PC-3 (cell line): ENCODE measurements at places on chromosomes 4 and X.

DNA sequence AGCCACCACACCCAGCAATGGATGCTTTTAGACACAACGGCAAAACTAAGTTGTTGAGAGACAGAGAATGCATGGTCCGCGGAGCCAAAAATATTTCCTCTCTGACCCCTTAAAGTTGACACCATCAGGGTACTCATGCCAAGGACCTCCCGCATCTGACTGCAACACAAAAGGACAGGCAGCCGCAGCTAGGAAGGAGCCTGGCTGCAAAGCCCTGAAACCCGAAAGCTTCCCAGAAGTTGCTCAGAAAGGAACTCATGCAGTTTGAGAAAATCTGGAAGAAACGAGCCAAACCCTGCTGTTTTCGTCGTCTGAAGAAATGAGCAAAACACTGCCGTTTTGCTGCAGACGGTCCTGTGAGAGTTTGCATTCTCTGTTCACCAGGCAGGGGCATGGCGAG is 16.5 kb downstream of the DHRSX start:
- DNase-seq = no peak

DNA sequence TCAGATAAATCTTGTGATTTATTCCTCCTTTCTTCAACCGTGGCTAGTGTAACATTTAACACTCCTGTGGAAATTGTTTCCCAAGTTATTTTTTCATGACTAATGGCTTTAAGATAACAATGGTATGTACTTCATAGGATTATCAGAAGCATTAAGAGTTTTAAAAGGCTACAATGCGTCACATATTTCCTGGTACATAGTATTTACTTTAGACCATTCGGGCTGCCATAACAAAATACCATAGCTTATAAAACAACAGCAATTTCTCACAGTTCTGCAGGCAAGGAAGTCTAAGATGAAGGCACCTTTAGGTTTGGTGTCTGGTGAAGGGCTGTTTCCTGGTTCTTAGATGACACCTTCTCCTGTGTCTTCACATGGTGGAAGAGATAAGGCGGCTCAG is 158.6 kb downstream of the PAPSS1 start:
- DNase-seq = no peak

DNA sequence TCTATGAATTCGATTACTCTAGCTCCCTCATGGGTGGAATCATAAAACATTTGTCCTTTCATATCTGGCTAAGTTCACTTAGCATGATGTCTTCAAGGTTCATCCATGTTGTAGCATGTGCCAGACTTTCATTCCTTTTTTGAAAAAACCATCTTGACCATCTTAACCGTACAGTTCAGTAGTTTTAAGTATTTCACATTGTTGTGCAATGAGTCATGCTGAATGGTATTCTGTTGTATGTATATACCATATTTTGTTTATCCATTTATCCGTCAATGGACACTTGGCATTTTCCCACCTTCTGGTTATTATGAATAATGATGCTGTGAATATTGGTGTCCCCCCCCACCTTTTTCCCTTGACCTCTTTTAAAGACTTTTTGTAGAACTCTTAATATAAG is 72.4 kb upstream of the TLR2 start:
- DNase-seq = peak; percentile 57

DNA sequence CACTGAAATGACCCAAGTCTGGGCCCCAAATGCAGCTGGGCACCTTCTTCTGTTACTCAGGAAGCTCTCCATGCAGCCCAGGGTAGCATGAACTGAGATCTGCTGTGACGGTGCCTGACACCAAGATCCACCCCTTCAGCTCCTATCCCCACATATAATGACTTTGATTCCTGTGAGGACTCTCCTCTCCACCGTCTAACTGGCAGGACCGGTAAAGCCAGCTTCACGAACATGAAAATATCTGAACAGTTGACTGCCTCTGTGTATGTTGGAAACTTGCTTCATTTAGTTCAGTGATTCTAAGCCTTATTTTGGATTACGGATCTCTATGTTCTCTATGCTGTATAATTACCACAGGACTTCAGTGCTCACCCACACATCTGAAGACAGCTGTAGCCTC is 115.5 kb upstream of the TMEM150C start:
- peak; percentile 50 for DNase-seq

DNA sequence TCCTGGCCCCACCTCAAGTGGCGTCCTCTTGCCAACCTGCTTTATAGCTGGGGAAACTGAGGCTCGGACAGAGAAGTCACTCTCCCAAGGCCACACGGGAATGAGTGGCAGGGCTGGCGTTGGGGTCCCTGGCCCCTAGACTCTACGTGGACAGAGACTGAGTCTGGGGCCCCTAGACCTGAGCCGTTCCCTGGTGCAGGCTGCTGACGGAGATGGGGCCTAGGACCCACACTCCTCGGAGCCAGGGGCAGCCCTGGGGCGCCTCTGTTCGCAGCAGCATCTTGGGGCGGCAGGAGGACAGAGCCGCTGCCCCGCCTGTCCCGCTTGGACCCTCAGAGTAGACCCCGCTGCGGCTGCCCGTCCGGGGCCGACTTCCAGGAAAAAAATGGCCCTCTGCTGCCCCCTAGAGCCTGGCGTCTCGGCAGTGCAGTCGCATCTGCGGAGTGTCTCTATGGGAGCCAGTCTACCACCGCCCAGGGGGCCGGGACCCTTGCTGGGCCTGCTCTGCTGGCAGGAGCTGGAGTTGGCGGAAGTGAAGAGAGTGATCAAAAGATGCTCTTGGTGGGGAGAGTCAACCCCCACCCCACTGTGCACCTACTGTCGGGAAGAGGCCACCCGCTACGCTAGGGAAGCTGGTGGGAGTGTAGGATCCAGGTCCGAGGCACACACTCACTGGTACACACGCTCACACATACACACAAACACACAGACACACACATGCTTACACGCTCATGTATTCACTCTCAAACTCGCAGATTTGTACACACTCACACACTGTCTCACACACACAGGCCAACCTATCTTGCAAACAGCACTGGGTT is 220.1 kb downstream of the AFAP1 start:
- peak; percentile 54 for DNase-seq

DNA sequence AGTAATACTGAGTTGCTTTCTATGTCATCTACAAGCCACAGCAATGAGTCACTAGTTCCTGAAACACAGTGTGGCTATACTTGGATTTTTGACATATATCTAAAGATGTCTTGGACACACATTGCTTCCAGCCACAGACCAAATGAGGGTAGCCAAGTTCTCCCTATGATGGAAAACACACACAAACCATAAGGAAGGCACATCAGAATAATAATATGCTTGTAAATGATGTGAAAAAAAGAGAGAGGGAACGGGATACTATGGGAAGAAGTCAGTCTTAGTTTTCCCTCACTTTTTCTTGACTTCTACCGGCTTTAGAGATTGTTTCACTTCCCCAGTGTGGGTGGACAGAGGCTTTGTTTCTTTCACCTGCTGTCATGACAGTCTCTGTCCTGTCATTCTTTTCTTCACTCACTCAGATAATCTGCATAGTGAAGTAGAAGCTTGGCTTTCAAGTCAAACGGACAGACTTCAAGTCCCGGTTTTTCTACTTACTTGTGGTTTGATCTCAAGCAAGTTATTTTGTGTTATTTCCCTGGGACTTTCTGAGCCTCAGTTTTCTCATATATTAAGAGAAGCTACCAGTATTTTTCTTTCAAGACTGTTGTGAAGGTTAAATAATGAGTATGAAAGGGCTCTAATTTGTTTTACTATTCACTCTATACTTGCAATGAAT is 34.7 kb downstream of the P2RY10 start:
- DNase-seq = peak; percentile 28

DNA sequence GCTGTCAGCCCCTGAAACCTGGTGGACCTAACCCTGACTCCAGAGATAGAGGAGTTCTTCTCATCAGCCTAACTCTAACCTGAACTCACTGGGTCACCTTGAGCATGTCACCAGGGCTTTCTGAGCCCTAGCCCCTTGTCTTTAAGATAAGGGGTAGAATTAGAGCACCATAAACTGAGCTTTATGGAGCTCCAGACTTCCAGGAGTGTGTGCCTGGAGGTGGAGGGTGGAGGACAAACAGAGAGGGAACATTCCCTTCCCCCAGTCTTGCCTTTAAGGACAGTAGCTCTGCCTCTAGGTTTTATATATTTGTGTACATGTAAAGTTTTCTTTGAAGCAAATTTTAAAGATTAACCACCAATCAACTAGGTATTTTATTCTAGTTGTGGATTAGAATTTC is 83.9 kb upstream of the PACRGL start:
- DNase-seq = no peak

- peak; percentile 75 for DNase-seq
Measured at GRCh38 chr4:3436798-3437581, 4.8 kb upstream of the HGFAC start.

GRCh38 chr4:146742416-146742815 is 103.7 kb downstream of the POU4F2 start:
- DNase-seq = no peak

DNA sequence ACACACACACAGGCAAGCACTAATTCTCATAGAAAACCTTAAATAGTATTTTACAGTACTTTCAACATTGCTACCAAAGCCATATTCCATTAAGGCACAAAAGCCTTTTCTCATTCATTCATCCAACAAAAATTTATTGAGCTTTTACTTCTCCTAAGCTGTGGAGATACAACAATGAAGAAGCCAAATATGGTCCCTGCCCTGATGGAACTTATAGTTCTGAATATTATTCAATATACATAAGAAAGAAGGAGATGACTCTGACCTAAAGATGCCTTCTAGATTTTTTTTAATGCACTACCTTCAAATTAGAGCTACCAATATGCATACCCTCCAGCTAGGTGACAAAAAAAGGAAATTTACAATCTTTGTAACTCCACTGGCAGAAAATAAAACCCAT is 90.0 kb upstream of the WDR44 start:
- DNase-seq = no peak

- DNase-seq = peak; percentile 63
Measured at GRCh38 chr4:98627531-98628257, 30.7 kb downstream of the TSPAN5 start.

DNA sequence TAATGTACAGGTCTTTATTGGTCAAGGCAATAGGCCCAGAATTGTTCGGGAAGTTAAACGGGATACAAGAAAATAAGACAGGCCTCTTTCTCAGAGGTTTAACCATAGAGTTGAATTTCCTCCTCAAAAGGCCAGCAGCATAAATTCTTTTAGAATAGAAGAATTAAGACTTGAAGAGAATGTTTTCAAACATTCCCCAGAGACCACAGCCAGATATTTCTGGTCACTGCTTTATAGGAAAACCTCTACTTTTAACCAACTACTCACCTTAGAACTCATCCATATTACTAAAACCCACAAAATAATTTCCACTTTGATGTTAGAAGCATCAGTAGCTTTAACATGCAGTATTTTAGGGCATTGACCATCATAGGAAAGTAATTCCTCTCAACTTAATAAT is 317.9 kb downstream of the RAB28 start:
- no peak for DNase-seq

DNA sequence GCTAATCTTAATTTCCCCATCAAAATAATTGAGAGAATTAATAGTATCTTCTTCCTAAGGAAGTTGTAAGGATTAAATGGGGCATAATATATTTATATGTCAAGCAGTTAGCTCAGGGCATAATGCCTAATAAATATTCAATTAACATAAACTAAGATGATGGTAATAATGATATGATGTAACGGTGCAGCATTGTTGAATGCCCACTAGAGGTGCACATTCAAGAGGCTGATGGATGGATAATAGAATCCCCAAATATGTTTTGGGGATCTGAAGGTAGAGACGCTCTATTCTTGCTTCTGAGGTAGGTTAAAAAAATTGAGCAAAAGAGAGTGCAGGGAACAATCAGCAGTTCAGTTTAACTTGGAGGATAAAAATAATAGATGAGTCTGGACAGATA is 37.1 kb downstream of the ATOH1 start:
- DNase-seq = no peak

GRCh38 chr4:107008115-107008514 is 28.0 kb downstream of the DKK2 start:
- DNase-seq = no peak

GRCh38 chr4:4762909-4763821 is 96.3 kb upstream of the MSX1 start:
- DNase-seq = peak; percentile 73

GRCh38 chr4:36966756-36967460 is 277.6 kb upstream of the NWD2 start:
- DNase-seq = no peak

DNA sequence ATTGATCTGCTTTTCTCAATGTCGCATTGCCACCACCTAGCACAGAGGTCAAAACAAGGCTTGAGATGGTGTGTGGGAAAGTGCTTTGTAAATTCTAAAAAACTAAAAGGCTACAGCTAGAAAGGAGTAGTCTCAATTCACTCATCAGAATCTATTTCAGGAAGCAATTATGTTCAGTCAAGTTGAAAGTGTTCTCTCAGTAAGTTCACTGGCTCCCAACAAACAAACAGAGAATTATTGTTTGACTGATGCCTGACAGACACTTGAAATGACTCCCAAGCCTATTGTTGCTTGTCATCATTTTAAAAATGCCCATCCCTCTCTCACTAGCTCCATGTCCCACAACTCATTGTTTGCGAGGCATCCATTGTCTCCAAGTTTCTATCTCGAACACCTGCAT is 419.6 kb upstream of the CPEB2 start:
- no peak for DNase-seq

DNA sequence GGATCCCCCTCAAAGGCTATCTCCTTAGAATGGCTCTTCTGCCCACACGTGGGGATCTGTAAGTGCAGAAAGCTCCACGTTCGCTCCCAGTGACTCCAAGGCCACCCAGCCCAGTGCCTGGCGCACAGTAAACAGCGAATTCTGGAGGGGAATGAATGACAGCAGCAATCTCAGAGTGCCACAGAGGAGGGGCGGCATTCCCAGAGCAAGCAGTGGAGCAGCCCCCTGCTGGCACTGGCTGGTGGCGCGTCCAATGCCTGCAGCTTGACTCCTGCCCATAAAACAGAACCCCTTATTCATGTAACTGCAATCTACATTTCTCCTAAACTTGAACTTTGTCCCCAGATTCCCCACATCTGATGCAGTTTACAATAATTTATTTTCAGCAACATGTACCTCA is 6.9 kb upstream of the HELT start:
- DNase-seq = peak; percentile 25

GRCh38 chrX:122863067-122863466 is 321.0 kb upstream of the GRIA3 start:
- DNase-seq = no peak

DNA sequence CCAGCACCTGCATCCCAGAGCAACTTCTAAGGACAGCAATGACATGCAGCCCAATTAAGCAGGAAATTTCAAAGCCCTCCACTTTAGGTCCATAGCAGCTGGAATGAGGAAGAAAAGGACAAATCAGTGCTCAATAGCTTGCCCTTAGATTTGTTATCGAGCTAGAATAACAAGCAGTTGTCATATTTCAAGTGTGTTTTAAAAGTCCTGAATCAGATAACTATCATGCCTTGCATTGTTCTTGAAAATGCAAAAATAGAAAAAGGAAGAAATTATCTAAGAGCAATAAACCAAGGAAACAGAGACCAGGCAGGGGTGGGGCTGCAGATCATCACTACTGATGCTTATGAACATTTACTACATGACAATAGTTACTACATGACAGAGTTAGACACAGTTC is 43.9 kb upstream of the KLF3 start:
- no peak for DNase-seq

GRCh38 chr4:17027495-17027894 is 129.1 kb upstream of the LDB2 start:
- DNase-seq = peak; percentile 67
